ENCODE measurements at places on chromosomes 2 and 18.

DNA sequence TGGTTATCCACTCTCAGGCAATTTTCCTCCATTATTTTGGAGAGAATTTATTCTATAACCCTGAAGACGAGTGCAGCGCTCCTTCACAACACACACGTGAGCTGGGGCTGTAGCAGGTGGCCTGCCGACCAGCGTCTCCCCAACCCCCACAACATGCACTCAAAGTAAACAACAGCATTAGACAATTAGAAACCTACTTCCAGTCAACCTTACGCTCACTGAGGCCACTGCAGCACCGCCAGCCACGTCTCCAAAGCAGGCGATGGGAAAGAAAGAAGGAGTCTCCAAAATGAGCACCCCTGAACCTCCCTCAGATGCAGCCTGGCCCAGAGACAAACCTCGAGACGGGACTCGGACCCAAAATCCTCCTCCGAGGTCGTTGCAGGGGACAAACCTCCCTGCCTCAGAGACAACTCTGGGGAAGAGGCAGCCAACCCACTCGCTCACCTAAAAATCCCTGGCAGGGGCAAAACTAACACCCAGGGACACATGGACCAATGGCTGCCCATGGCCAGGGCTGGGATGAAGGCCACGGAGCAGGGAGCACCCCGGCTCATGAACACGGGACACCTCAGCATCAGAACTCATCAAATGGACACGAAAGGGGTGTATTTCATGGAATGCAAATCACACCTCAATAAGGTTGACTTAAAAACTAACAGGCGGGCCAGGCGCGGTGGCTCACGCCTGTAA, 2.6 kb downstream of the SLC66A2 start:
- no peak for DNase-seq

- no peak for DNase-seq
Measured at GRCh38 chr18:37381554-37381953, 184.0 kb downstream of the CELF4 start.

DNA sequence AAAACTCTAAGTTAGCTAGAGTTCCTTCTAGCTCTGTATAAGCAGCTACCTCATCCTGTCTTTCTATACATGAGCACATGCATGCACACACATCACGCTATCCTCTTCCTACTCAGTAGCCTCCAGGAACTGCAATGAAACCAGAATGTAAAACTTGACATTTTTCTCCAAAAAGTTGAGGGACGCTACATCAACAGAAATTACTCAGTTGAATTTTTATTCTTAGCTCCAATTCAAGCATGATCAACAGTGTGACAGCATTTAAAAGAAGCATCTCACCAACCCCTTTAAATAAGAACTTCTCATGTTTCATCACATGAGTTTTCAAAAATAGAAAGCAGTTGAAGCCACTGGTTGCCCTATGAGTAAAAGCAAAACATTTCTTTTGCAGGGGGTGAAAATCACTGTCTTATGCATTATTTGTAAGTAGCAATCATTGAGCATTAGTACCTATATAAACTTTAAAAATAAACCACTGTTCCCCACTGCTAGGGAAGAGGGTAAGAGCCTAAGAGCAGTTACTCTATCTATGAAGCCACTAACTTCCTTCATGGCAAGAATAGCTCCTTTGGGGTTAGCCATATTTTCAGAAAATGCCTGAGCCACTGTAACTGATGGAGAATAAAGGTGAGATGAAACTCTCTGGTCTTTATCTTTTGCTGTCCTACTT, 77.9 kb upstream of the ARL5A start:
- no peak for DNase-seq

- no peak for DNase-seq
Measured at GRCh38 chr18:10061566-10062140, 147.8 kb downstream of the VAPA start.

DNA sequence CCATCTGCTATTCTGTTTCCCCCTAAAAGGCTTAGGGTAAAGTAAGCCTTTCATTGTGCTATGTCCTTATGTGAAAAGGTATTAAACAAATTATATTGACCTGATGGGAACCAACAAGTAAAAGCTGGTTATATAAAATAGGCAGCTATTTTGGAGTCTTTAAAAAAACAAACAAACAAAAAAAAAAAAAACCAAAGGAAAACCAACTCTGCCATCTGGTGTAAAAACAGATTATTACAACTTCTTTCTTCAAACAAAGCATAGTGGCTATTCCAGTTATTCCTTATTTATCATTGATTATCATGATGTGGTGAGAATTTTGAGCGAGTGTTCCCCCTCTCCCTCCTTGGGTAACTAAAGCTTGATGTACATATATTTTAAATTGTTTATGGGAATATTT, 122.3 kb upstream of the FHL2 start:
- DNase-seq = no peak

GRCh38 chr2:149629026-149629425, 41.5 kb upstream of the MMADHC start:
- DNase-seq = no peak

GRCh38 chr2:85779641-85780315, 26.0 kb downstream of the ATOH8 start:
- DNase-seq = no peak
